Small intestine (tissue), 16 donors: ENCODE measurements at places on chromosomes 3 and 15.

GRCh38 chr15:75223688-75224087, 22.0 kb downstream of the C15orf39 start:
- DNase-seq: no peak

GRCh38 chr3:188274249-188274915, 120.4 kb downstream of the LPP start:
- no peak for DNase-seq

DNA sequence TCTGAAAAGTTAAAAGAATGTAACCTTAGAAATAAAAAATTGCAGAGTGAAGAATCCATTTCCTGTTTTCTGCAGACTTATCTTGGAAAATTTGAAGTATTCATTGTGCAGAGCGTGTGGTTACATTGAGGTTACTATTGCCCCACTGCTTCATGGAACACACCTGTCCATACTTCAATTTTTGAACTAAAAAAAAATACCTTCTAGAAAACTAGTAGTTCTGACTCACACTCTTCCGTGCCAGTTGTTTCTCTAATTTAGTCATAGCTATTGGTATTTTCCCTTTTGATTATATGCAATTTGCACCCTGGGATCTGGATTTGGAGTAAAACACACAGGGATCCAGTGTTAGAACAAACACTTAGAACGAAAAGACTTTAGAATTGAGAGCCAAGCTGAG, 111.8 kb upstream of the LYSMD4 start:
- DNase-seq: no peak

- DNase-seq: no peak
Observed at GRCh38 chr15:65217526-65218482, 6.5 kb upstream of the CILP start.
